ENCODE measurements at places on chromosomes 6 and 20.

DNA sequence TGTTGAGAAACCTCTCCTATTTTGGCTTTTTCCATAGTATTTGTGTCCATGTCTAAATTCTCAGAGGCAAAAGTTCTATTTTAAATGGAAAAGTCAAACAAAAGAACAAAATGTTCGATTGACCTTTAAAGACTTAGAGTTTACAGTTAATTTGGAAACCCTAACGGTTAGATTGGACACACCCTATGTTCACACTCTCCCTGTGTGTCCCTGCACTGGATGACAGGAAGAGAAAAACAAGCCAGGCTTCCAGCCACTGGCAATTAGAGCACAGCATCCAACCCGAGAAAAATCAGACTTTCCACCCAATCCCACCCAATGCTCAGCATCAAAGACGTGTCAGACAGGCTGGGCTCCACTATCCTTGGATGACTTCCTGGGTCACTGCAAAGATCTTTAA lies 241.3 kb downstream of the TBXT start:
- DNase-seq, result no peak

DNA sequence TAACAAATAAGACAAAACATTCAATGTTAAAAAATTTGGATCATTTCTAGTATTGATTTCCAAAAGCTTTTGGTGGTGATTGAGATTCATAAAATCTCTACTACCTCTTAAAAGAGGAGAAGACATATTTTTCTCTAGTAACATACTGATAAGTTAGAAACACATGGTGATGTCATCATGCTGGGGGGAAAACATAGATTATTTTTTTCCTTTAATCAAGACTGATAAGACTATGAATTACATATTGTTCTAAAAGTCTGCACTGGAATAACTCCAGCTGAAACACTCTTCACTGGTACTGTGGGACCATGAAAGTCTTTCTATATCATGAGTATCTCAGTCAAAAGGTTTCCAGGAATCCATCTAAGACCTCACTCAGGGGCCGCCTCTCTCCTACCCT lies 515.8 kb downstream of the PRKN start:
- no peak for DNase-seq

GRCh38 chr20:37911838-37912281 lies 8.9 kb downstream of the VSTM2L start:
- peak; percentile 70 for DNase-seq

- no peak for DNase-seq
Measured at GRCh38 chr6:49906526-49906925, 40.2 kb upstream of the CRISP1 start.

- no peak for DNase-seq
Measured at GRCh38 chr6:170177772-170178560, 112.9 kb downstream of the DLL1 start.

GRCh38 chr6:7920425-7920824 lies 9.8 kb upstream of the TXNDC5 start:
- no peak for DNase-seq

- DNase-seq, result no peak
Measured at GRCh38 chr20:19265646-19266374, 53.4 kb downstream of the SLC24A3 start.

DNA sequence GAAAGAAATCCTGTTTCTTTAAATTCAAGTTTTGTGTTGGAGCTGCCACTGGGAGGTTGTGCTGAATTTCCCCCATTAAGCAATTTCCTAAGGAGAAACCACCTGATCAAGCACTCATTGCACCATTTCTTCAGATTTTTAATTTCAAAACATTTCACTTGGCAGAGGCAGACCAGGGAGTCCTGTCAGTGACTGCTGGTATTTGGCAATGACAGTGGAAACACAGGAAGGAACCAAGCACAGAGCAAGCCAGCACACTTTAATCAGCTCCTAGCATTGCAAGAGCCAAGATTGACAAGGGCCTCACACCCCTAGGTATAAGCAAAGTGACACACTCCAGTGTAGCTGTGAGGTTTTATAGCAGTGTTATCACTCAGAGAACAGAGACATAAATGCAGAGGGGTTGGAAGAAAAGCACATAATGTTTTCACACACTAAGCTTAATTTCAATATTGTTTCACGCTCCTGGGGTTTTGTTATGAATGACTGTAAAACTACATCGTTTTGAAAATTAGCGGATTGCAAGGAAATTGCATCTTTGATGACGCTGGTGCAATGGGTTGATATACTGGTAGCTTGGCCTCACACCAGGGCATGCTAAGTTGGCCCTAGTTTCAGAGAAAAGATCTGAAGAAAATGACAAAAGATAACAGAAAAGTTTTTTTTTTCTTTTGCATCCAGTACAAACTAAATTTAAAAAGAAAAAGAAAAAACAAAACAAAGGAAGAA lies 768.4 kb downstream of the TFAP2A start:
- no peak for DNase-seq

DNA sequence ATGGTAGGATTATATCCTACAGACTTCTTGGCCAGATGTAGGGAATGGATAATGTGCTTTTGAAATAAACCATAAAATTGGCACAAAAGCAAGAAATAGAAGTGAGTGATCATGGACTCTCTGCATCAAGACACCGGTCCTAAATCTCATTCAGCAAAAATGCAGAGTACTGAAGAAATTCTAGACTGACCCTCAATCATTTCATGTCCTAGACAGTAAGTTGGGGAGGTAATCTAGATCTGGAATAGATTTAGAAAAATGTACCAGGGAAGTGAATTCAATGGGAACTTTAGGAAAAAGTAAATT lies 69.7 kb upstream of the ADTRP start:
- DNase-seq, result no peak

GRCh38 chr6:34957231-34957783 lies 68.3 kb downstream of the ANKS1A start:
- DNase-seq, result no peak

DNA sequence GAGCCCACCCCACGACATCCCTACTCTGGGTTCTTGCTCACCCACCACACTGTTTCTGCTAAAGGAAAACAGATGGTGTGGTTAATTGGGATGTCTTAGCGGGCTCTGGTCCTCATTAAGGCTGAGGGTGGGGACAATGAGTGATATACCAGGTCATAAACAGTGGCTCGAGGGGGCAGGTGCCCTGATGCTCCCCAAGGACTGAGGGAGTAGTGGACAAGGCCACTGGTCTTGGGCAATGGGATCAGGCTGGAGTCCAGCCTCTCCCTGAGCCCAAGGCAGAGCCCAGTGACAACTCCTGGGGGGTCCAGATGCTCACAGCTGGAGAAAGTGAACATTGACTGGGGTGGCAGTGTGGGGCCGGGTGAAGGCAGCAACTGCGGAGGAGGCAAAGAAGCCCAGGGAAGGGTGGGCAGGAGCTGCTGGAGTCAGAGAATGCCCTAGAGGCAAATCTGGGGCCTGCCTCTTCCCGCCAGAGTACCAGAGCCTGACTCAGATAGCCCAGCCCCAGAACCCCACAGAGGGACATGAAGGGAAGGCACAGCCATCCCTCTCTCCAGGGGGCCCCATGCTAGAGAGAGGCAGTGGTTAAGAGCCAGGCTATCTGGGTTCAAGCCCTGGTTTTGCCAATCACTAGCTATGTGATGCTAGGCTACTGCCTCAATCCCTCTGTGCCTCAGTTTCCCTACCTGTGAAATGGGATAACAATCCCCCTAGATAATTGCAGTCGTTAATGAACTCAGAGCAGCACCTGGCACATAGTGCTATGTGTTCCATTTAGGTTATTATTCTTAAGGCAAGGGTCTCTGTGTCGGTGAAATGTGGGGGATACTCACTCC lies 72.3 kb downstream of the MRPL14 start:
- DNase-seq, result no peak

DNA sequence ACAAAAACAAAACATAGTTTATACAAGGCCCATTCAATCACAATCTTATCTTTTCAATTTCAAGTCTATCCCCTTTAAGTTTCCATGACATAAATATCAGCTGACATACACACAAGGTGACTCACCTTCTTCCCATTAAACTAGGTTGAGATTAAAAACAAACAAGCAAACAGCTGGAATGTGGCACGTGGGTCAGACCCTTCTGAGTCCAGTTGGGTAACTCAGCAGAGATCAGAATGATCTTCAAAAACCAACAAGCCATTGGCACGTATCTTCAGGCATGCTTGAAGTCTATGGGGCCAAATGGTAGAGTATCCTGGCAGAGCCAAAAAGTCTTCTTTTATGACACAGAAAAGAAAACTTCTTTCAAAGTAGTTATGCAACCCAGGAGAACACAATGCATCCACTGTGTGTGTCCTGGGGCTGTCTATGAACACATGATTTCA lies 603.5 kb upstream of the CITED2 start:
- DNase-seq, result no peak

DNA sequence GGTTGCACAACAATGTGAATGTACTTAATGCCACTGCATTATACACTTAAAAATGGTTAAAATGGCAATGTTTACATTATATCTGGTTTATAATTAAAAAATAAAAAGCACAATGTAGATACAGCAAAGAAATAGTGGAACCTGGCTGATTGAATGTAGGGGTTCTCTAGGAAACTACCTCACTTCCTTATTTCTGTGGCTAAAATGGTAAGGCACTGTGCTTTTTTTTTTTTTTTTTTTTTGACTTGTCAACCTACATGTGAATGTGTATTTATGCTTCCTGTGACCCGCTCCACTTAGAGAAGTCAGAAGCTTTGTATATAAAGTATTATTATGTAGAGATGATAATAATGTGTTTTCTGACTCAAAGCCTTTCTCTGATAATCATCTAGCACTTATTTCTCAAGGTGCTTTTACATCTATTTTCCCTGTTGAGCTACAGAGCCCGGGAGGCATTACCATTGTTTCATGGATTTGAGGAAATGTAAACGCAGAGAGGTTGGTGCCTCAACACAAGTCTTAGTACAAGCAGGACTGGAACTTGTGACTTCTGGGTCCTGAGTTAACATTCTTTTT lies 55.0 kb downstream of the SOX4 start:
- no peak for DNase-seq

- DNase-seq, result no peak
Measured at GRCh38 chr6:130381012-130381411, 15.2 kb downstream of the TMEM200A start.

DNA sequence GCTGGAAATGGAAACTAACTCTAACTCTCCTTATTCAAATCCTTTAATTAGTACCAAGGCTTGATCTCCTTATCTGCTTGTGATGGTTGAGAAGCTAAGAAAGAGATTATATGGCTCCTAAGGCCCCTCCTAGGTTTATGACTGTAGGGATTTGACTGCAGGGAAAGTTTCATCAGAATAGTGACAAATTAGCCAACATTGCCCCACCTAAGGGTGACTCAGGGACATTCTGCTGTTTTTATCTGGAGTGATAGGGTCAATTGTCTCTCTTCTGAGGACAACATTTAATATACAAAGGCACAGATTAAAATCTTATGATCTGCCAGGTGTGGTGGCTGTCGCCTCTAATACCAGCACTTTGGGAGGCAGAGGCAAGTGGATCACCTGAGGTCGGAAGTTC lies 138.1 kb upstream of the MARCKS start:
- no peak for DNase-seq

DNA sequence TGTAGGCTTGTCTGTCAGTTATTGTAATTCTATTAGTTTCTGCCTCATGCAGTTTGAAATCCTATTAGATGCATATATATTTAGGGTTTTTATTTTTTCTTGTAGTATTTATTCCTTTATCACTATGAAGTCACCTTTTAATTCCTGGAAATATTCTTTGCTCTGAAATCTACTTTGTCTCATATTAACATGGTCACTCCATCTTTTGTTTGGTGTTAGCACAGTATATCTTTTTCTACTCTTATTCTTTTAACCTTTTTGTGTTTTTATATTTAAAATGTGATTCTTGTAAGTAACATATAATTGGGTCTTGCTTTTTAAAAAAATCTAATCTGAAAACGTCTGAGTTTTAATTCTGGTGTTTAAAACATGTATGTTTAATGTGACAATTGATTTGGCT lies 121.6 kb downstream of the GJA10 start:
- DNase-seq, result no peak

DNA sequence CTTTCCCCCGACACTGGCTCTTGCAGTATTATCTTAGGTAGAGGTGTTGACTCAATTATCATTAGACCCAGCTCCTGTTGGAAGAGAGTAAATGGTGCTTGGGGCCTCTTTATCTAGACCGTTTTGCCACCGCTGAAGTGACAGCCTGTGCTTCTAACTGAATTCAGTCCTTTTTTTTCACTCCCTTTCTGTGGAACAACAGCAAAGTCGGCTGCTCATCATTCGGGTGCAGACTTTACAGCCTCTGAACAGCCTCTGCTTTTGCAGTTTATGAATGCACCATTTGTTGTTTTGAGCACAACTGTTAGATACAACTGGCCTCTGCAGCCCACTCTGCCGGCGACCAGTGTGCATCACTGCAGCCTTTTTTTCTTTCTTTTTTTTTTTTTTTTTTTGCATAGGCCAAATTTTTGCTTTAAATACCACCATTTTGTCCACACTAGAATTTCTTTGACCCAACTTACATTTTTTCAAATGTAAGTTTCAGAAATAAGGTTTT lies 35.8 kb downstream of the RREB1 start:
- DNase-seq, result no peak

GRCh38 chr20:10671221-10671918 lies 2.4 kb downstream of the JAG1 start:
- no peak for DNase-seq

GRCh38 chr6:151095538-151096254 lies 144.1 kb upstream of the AKAP12 start:
- no peak for DNase-seq

DNA sequence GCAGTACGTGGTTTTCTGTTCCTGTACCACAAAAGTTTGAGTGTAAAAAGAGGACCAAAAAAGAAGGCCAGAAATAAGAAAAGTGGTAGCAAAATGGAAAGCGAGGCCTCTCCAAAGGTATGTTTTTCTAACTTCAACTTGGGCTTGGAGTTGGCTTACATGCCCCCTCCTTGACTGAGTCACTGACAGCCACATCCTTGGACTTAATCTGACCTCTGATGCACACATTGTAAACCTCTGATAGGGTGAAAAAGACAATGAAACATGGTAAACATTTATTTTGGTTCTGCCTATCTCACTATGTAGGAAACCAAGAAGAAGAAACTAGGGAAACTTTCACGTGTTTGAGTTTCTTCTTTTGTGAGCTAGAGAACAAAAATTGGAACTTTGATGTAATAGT lies 503.2 kb upstream of the ID4 start:
- DNase-seq, result no peak

- DNase-seq, result no peak
Measured at GRCh38 chr20:35866418-35867202, 87.7 kb downstream of the SCAND1 start.

DNA sequence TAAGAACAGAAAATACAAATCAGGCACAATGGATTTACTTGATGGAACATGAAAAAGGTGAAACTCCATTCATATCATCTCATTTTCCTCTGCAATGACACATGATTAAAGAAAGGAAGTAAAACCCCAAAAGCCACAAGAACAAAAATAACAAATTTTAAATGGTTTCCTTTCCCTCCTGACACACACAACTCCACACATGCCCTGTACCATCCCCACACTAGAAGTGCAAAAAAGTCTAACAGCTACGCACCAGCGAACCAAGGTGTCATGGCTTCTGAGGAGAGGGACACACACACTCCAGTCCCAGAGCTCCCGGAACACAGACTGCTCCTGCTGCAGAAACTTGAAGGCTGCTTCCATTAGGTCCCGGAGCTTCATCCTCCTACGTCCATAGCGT lies 25.3 kb downstream of the MDN1 start:
- DNase-seq, result no peak
